ENCODE measurements at places on chromosomes 11 and 22. TPM values are rescaled to one million over a fixed set of nuclear protein-coding genes. Genes with fewer than 3 reads are reported as not detected.

VSIG10L2 gene
- total RNA-seq = not detected

PAMR1 gene
- 26.1 TPM for total RNA-seq

ASPHD2 gene
- 1.5 TPM for total RNA-seq

MS4A15 gene
- total RNA-seq = not detected

APOA5 gene
- not detected for total RNA-seq

PGA3 gene
- not detected for total RNA-seq

HTATIP2 gene
- 38.2 TPM for total RNA-seq

SCUBE2 gene
- total RNA-seq = 0.30 TPM

MUC6 gene
- total RNA-seq = not detected

GNAZ gene
- 0.89 TPM for total RNA-seq

BRSK2 gene
- total RNA-seq = not detected

FGF19 gene
- not detected for total RNA-seq

ACCS gene
- 3.1 TPM for total RNA-seq

PIH1D2 gene
- total RNA-seq = 1.8 TPM

OSM gene
- not detected for total RNA-seq

C11orf87 gene
- not detected for total RNA-seq

MS4A4A gene
- total RNA-seq = not detected

TRPC6 gene
- 1.5 TPM for total RNA-seq

PDGFB gene
- total RNA-seq = 1.8 TPM

ANO5 gene
- under 0.01 TPM for total RNA-seq

KRTAP5-1 gene
- total RNA-seq = not detected

P2RY2 gene
- total RNA-seq = 0.17 TPM

C11orf52 gene
- total RNA-seq = 0.34 TPM

RBMXL2 gene
- total RNA-seq = not detected

MMP1 gene
- 14.6 TPM for total RNA-seq

LGALS12 gene
- 0.30 TPM for total RNA-seq

CHRNA10 gene
- 0.34 TPM for total RNA-seq

HEPN1 gene
- not detected for total RNA-seq

CABP4 gene
- not detected for total RNA-seq

MS4A14 gene
- not detected for total RNA-seq

SYCE3 gene
- not detected for total RNA-seq

OR4D11 gene
- total RNA-seq = not detected

OR8A1 gene
- total RNA-seq = not detected

APOBEC3H gene
- total RNA-seq = 0.30 TPM

CEP126 gene
- total RNA-seq = 1.3 TPM

BIRC3 gene
- 1.9 TPM for total RNA-seq

CSNK1E gene
- 132 TPM for total RNA-seq

UBQLN3 gene
- not detected for total RNA-seq

CCDC116 gene
- not detected for total RNA-seq

GLB1L2 gene
- 0.50 TPM for total RNA-seq

CALCB gene
- total RNA-seq = under 0.01 TPM

LMNTD2 gene
- 0.59 TPM for total RNA-seq

NLRP14 gene
- total RNA-seq = not detected

KCNK7 gene
- not detected for total RNA-seq

OR9I1 gene
- not detected for total RNA-seq

GLYAT gene
- total RNA-seq = not detected

PANX3 gene
- total RNA-seq = not detected

RAG2 gene
- total RNA-seq = not detected

CRACR2B gene
- 6.1 TPM for total RNA-seq

ST14 gene
- 0.17 TPM for total RNA-seq

OR8D4 gene
- not detected for total RNA-seq

LDHAL6A gene
- 0.17 TPM for total RNA-seq

LDLRAD3 gene
- total RNA-seq = 20.7 TPM
